Uterine smooth muscle cell (primary cell): ENCODE measurements at places on chromosomes 4 and X. TPM values are rescaled to one million over a fixed set of nuclear protein-coding genes. Genes with fewer than 3 reads are reported as not detected.

Gene CTAG2
- not detected in 2 replicates for total RNA-seq

Gene DCAF4L1
- 0.11 and 0.12 TPM in 2 replicates for total RNA-seq

Gene SASH3
- total RNA-seq: not detected in 2 replicates

Gene COX7B2
- not detected in 2 replicates for total RNA-seq

Gene IL2
- not detected in 2 replicates for total RNA-seq

Gene CRMP1
- 0.62 and 0.77 TPM in 2 replicates for total RNA-seq

Gene HSFX3
- total RNA-seq: not detected in 2 replicates

Gene CASP3
- 34.5 and 38.3 TPM in 2 replicates for total RNA-seq

Gene SH3BGRL
- 21.9 and 40.4 TPM in 2 replicates for total RNA-seq

Gene YY2
- 2.6 and 2.7 TPM in 2 replicates for total RNA-seq

Gene EIF4E
- 227 and 431 TPM in 2 replicates for total RNA-seq

Gene REELD1
- not detected in 2 replicates for total RNA-seq

Gene SMARCA5
- total RNA-seq: 39.5 and 46.3 TPM in 2 replicates

Gene HAND2
- total RNA-seq: 22.7 and 26.9 TPM in 2 replicates

Gene MGAT4D
- not detected in 2 replicates for total RNA-seq

Gene ARR3
- not detected in 2 replicates for total RNA-seq

Gene XAGE1B
- total RNA-seq: not detected in 2 replicates

Gene ZFP42
- total RNA-seq: not detected in 2 replicates
